NCI-H774 (cell line): ENCODE measurements at places on chromosomes 12 and 14.

DNA sequence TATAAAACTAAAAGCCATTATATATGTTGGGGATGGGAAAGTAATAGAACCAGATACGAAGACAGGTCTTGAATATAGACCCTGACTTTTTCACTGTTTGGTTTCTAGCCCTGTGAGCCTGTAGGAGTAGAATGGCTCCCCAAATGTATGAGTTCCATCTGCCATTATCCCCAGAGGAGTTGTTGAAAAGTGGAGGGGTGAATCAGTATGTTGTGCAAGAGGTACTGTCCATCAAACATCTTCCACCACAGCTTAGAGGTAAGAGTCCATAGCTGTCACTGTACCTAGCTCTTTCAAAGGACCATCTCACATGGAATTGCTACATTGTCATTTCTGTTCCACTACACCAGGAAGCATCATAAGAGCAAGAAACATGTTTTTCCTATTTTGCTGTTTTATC, 1.1 kb downstream of the NCAPD2 start:
- DNase-seq = no peak

- DNase-seq = no peak
Measured at GRCh38 chr14:90625445-90625844, 190.8 kb downstream of the TTC7B start.

GRCh38 chr14:95246870-95247269, 72.8 kb downstream of the CLMN start:
- no peak for DNase-seq

- DNase-seq = no peak
Measured at GRCh38 chr12:80802652-80803400, 86.1 kb downstream of the MYF5 start.

DNA sequence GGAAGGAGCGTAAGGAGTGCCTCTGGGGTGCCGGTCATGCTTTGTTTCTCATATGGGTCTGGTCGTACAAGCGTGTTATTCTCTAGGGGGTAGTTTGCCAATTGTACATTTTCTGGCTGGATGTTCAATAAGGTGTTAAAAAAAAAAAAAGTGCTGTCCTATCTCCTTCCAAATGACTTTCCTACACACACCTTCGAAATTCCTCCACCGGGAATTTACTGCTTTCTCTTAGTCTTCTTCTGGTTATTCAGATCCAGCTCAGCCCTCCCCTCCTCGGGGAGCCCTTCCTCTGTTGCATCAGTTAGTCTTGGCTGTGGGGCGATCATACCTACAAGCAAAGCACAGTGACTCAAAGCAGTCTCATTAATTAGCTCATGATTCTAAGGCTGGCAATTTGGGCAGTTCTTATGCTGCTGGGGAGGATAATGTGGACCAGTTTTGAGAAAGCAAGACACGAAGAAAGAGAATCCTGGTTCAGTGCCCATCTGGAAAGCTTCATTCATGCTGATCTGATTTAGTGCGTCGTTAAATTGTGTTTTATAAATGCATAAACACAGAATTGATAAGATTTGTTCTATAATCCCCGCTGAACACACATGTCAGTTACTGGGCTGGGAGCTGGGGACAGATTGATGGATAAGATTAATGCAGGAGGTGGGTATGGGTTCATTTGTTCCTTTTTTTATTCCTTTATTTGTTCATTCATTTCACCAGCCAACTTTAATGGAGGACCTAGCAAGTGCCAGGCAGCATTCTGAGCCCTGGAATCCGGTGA, 9.2 kb upstream of the CLMN start:
- DNase-seq = no peak

GRCh38 chr14:64394977-64395633, 7.0 kb downstream of the MTHFD1 start:
- no peak for DNase-seq

GRCh38 chr14:50772412-50772811, 58.5 kb downstream of the NIN start:
- no peak for DNase-seq

- no peak for DNase-seq
Measured at GRCh38 chr12:20053782-20054181, 314.6 kb upstream of the PDE3A start.

DNA sequence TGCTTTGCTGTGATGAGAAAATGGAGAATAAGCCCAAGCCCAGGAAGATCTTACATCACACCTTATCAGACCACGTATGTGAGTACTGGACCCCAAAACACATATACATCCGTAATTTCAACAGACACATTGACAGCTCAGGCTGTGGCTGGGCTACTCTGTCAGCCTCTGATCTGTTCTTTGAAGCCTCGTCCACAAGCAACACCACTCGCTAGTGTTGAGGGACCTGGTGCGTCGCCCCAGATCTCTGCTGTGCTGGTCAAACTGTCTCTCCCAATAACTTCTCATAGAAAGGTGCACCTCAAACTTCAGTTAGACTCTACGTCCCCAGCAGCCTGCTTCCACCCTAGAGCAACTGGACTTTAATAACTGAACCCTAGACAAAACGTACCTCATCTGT, 10.6 kb upstream of the SFSWAP start:
- no peak for DNase-seq

- no peak for DNase-seq
Measured at GRCh38 chr14:74618078-74618952, 6.3 kb upstream of the LTBP2 start.

- no peak for DNase-seq
Measured at GRCh38 chr12:43599708-43600107, 47.7 kb upstream of the ADAMTS20 start.

DNA sequence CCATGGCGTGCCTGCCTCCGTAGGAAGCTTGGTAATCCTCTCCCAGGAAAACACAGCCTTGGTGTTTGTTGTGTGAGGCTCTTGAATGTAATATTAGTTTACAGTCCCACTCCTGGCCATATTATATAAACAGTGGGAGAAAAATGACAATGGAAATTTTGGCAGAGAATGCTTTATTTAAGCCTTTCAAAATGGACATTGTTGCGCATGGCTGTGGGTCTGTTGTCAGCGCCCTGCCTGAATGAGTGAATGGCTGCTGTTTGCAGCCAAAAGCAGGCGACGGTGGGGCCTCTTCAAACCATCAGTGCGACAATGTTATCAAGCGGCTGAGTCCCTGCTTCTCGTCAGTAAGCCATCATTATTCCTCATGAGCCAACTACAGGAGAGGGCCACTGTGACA, 201.8 kb upstream of the RMST start:
- DNase-seq = peak; percentile 79

DNA sequence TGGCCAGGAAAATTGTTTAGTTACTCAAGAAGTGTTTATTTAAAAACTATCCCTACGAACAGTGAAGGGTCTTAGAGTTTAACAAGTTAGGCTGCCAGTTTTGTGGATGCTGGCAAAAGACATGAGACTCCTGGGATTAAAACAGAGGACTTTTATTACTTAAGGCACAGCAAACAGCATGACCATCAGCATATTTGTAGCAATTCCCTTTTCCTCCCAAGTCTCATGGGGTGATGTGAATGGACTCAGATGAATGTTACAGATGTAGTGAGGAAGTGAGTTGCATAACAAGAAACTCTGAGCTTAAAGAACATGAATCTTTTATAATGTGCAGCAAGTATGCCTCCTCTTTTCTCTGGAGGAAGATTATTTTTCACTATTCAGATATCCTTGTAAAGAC, 695.8 kb downstream of the RPS29 start:
- DNase-seq = no peak

DNA sequence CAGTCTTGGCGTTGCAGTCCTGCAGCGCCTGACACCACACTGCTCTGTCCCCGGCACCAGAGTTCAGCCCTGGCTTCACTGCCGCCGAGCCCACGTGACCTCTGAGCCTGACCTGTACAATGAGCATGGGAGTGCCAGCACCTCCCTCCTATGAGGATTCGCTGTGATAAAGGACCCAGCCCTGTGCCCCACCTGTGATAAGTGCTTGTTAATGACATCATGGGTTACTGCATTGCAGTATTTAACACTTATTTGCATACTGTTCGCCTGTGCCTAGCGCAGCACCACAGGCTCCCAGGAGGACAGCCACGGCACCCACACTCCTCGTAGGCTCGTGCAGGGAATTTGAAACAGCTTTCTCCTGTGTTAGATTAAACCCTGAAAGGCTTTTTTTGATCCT, 118.2 kb upstream of the GSC start:
- DNase-seq = peak; percentile 53

GRCh38 chr12:51938726-51939125, 12.8 kb upstream of the ACVR1B start:
- no peak for DNase-seq

- peak; percentile 16 for DNase-seq
Measured at GRCh38 chr14:35879654-35880249, 53.6 kb downstream of the BRMS1L start.

DNA sequence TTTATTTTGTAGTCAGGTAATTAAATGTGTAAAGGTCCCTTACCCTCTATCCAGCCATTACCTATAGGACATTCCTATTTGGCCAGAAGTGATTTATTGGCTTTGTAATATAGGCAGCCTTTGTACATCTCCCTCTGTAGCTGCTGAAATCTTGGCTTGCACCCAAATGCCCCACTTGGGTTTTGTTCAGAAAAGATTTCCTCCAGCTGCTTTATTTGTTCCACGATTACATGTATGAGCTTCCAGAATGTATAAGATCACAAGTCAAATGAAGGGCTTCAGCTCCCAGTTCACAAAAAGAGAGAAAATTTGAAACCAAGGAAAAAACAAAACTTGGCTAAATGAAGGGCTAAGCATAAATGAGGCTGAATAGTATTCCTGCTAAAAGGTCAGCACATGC, 103.4 kb downstream of the EFCAB11 start:
- peak; percentile 51 for DNase-seq

DNA sequence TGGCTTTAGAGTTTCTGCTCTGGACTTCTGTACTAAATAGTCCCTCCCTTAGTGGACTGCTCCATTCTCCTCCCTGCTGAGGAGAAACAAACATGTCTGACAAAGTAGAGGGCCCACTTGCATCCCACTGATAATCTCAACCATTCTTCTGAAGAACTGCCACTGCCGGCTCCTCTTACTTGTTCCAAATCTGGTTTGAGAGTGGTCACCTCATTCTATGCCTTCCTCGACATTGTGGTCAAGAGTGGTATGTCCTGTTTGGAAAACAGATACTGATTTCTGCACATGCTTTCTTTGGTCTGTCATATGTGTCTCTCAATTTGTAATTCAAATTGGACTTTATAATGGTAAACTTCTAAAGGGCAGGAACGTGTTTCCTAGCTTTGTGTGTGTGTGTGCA, 36.3 kb upstream of the PLEKHA5 start:
- no peak for DNase-seq

- DNase-seq = no peak
Measured at GRCh38 chr12:38736821-38737220, 168.6 kb downstream of the CPNE8 start.

- DNase-seq = no peak
Measured at GRCh38 chr12:19402743-19403431, 36.4 kb upstream of the AEBP2 start.

GRCh38 chr14:32341947-32342846, 13.1 kb downstream of the AKAP6 start:
- DNase-seq = no peak

DNA sequence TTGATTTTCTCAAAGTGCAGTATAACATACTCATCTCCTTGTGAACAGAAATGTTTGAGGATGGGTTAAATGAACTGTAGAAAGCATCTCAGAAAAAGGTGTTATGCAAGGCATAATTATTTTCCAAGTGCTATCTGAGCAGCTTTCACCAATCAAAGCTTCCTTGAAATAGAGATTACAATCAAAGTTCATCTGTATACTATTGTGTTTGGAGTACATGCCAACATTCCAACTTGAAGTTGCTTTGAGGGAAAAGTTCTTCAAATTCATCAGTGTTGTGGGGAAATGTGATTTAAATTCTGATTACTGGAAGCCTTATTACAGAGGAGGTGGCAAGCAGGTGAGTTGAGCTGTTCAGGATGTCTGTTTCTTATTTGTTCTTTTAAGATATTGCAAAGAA, 68.2 kb downstream of the TMTC2 start:
- DNase-seq = no peak

DNA sequence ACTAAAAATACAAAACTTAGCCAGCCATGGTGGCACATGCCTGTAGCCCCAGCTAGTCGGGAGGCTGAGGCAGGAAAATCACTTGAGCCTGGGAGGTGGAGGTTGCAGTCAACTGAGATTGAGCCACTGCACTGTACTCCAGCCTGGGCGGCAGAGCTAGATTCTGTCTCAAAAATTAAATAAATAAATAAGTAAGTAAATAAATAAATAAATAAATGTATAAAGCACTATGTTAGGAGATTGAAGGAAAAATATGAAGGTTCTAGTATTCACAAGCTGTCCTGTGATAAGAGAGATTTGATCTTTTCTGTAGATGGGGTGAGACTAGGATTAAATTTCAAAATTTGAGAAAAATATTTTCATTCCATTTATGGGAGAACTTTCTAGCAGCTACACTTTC, 5.7 kb downstream of the DNAJC22 start:
- no peak for DNase-seq

- DNase-seq = no peak
Measured at GRCh38 chr12:105355752-105356151, 25.3 kb downstream of the C12orf75 start.

DNA sequence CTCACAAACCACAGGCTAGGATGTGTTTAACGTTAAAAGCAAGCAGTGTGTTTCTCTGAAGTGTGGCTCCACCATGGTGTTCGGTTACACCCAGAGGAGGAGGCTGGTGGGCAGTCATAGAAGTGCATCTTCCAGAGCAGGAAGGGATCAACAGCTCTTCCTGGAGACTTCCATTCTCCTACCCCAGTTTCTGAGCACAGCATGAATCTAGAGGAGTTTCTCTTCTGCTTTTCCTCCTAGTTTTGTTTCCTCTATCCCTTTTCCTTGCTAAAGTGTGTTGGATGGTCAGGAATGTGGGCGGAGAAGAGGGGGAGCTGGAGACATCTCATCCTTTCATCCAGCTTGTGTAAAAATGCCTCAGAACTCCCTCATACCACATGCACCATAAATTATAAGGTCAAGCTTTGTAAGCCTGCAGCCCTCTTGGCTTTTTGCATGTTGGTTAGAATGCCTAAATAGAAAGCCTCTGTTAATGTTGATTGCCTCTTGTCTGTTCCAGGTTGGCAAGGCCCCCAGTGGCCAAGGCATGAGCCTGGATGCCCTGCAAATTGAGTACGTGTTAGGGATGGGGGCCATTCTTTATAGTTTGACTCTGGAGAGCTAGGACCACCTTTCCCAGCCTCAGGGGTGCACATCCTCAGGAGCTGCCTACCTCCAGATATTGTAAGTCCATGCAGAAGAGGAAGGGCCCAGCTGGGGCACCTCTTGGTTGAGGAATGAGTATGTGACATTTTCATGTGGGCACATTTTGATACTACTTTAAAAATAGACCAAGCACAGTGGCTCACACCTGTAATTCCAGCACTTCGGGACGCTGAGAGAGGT, 4.0 kb upstream of the CKAP4 start:
- DNase-seq = no peak

DNA sequence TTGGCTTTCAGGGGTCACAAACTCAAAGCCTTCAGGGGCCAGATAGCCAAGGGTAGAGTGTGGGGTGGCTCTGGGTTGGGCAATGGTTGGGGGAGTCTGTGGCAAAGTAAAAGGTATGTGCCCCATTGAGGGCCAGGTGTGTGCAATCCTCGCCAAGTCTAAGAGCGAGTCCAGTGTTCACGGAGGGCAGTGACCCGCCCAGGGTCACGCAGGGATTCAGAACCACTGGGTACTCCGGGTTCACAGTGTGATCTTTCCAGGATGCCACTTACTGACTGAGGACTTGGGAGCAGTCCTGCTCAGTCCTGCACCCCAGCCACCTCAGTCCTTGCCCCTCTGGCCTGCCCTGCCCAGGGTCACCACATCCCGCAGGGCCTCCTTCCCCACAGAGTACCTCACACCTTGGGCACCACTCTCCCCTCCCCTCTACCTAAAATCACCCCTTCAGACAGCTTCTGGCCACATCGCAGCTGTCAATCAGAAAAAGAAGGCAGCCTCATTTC, 15.7 kb downstream of the ZDHHC22 start:
- DNase-seq = no peak
